ENCODE measurements at places on chromosomes 2 and 18.

DNA sequence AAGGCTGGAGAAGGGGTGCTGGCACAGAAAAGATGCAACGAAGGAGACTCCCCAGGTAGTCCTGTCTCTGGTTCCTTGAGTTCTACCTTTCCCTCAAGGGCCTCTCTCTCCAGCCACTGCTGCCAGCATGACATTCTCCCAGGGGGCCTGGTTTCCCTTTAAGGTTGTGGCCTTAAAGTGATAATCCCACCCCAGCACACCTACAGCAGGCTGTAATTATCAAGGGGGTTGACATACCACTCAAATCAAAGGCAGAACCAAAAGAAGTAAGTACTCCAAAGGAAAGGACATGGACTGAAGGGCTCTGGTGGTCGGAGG lies 127.4 kb upstream of the MSH6 start:
- no peak for DNase-seq

- no peak for DNase-seq
These were observed 1.5 kb downstream of the ARHGAP25 start for GRCh38 chr2:68736086-68736485.

DNA sequence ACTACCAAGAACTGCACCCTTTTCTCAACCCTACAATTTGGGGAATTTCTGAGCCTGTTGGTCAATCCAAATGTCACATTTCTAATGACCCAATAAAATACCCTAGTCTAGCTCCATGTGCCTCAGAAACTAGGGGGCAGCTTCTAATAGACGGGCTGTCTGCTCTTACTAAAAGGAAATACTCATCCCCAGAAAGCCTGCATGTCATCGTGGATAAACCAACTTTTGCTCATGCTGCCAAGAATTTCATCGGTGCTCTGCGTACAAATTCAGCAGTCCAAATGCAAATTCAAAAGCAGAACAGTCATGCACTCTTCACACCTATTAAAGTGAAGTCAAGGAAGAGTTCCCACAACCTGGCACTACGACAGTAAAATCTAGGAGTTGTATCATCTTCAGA lies 377.3 kb downstream of the LNPK start:
- no peak for DNase-seq

DNA sequence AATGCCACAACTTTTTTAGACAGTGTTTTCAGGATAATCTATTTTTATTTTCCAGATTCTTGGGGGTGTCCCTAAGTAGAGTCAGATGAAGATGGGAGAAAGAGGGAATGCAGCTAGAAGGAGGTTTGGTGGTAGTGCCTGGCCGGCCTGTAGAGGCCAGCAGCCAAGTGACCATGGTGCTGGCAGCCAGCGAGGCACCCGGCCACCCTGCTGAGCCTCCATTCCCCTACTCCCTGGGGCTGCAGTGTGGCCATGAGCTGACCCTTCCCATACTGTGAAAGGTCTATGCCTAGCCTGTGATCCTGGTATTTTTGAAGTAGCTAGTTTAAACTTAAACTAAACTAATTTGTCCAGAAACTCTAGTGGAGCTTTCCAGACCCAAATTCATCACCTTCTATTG lies 268.6 kb downstream of the CYRIA start:
- no peak for DNase-seq

DNA sequence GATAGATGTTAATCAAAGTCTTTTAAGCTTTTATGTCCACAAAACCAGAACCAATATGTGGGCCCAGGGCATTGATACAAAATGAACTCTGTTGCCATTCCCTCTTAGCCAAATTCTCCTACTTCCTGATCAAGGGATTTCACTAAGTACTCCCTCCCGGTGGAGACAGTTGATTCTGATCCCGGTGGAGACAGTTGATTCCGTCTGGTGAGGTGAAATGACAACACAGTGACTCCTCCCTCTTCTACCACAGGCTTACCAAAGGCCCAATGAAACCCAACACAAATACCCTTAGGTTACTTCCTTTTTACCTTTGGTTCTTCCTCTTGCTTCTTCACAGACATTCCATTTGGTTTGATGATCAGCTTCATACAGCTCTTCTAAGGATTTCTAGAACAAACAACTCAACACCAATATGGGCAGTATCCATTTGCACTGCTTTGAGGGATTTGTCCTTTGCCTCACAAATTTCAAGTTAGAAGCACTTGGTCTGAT lies 153.8 kb downstream of the IKZF2 start:
- no peak for DNase-seq

DNA sequence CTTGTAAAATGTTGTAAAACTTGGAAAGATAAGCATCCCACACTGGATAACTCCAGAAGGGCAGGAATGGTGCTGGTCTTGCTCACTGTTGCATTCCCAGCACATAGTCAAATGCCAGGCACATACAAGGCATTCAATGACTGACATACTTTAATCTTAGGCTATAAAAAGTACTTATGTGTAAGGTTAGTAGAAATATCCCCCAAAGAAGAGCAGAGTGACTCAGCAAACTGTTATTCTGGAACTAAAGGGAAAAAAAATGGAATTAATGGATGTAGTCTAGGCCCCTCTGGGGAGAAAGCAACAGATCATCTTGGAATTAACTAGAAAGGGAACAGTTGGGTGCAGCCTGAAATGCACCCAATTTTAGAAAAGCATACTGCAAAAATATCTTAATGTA lies 9.0 kb downstream of the ZBTB14 start:
- DNase-seq: no peak

- no peak for DNase-seq
These were observed 415.5 kb downstream of the CBLN2 start for GRCh38 chr18:72128649-72129048.

DNA sequence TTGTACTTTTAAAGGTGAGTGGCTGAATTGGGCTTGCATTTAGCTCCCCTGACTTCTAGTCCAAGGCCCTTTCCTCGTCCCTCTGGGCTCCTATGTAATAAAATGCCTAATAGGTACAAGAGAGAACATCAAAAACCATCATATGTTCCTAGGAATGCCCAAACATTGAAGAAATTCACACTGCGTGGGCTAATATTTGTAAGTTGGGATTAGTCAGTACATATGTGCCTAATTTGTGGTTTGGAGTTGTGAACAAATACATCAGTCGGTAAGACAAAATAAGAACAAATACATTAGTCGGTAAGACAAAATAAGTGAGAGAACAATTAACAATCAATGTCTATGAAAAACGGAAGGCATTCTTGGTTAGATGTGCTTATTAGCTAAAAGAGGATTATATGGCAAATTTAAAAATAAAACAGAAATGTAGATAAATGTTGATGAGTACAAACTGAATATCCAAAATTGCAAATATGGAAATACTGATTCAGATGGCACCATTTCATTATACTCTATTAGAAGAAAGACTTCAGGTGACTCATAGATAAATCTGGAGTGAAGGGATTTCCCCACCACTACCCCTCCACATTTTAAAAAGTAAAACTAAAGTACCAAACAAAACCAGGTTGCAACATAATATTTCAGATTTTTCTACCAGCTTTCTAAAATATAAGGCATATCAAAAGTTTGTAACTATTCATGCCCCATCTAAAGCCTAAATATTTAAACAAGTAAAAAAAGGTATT lies 325.4 kb downstream of the ZEB2 start:
- DNase-seq: no peak

DNA sequence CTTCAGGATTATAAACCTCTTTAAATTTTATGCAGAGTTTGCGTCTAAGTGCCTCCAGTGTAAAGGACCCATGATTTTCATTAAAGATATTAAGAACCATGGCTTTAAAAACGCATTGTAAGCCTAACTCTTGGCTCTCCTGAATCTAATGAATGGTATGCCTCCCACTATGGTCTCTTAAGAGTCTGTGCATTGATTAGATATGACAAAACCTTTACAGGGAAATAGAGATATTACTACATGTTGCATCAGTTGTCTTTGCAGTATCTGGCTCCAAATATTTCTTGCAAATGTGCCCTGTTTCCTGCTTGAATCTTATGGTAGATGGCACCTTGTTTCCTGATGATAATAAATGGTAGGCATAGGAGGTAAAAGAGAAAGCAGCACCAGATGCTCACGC lies 189.3 kb upstream of the FSHR start:
- no peak for DNase-seq

DNA sequence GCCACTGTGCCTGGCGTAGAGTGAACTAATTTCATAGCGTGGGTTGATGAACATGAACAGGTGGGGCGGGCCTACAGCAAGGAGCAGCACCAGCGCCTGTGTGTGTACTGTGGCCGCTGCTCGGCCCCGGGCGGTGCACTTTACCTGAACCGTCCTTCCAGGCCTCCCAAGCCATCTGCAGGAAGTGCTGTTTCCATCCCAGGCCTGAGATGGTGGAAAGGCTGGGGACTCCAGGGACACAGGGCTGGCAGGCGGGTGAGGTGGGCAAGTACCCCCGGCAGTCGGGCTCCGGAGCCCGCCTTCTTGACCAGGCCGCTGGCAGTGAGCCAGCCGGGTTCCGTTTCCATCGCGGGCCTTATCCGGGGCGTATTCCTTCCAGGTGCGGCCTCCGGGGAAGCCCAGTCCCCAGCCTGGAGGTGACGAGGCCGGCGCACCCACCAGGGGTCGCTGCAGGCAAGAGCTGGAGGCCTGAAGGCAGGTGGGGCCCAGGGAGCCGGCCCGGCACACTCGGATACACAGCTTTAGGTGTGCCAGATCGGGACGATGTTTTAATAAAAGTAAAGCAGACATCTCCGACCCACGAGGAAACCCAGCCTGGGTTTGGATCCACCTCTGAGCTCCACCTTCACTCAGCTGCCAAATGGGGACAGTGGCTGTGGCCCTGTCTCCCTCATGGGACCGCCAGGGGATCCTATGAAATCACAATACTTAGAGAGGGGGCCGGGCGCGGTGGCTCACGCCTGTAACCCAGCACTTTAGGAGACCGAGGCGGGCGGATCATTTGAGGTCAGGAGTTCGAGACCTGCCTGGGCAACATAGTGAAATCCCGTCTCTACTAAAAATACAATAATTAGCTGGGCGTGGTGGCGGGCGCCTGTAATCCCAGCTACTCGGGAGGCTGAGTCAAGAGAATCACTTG lies 22.7 kb upstream of the PDIA6 start:
- DNase-seq: peak; percentile 77

GRCh38 chr18:3397031-3397750 lies 52.8 kb upstream of the TGIF1 start:
- no peak for DNase-seq

GRCh38 chr2:43001055-43001378 lies 208.6 kb upstream of the HAAO start:
- DNase-seq: no peak

- no peak for DNase-seq
These were observed 602.2 kb downstream of the NYAP2 start for GRCh38 chr2:226001716-226002115.

- no peak for DNase-seq
These were observed 22.6 kb upstream of the FAP start for GRCh38 chr2:162265666-162266459.

- DNase-seq: no peak
These were observed 267.3 kb downstream of the MTX2 start for GRCh38 chr2:176536439-176537133.

DNA sequence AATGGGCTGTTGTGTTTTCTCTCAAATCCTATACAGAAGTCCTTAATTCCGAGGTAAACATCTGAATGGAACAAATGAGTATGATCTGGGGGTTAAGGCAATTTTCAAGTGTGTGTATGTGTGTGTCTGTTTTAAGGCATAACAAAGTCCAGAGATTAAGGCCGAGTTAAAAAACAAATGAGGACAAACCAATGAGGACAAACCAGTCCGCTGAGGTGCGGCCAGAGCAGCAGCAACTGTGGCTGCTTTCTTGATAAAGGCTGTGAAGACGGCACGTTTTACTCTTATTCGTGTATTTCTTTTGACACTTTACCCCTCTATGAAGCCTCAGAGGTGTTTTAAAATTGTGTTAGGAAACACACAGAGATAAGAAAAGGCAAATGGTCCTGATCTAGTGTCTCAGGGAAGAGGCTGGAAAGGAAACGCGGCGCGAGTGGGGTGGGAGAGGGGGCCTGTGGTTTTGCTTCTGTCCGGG lies 495 bp upstream of the GULP1 start:
- DNase-seq: peak; percentile 35

DNA sequence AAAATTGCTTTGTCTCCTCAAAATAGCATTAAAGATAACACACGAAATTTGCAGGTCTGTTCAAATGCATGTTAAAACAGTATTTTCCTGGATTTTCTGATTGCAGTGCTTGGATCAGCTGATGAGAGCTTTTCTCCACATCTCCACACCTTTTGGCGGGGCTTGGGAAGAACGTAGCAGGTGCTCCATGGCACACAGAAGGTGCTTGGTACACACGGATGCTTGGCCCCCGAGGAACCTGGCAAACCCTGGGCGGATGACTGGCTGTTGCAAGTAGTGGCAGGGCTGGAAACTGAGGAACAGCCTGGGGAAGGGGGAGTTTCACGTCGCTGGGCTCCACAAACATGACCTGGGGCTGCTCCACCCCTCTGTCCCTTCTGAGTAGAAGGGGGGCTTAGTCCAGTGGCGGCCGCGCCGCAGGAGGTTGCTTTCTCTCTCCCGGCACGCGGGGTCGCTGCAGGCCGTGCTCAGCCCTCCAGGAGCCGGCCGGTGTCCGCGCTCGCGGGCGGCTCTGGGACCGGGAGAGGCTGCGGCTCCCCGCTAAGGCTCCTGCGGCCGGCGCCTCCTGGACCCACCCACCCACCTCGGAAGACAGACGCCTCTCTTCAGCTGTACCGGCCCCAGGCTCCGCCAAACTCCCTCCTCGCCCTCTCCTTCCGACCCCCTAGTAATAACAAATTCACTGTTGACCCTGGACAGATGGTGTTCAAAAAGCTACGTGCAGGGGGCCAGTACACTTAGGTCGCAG lies 69.3 kb downstream of the MARCO start:
- DNase-seq: peak; percentile 41

GRCh38 chr2:70943205-70943871 lies 7.6 kb downstream of the ATP6V1B1 start:
- no peak for DNase-seq

DNA sequence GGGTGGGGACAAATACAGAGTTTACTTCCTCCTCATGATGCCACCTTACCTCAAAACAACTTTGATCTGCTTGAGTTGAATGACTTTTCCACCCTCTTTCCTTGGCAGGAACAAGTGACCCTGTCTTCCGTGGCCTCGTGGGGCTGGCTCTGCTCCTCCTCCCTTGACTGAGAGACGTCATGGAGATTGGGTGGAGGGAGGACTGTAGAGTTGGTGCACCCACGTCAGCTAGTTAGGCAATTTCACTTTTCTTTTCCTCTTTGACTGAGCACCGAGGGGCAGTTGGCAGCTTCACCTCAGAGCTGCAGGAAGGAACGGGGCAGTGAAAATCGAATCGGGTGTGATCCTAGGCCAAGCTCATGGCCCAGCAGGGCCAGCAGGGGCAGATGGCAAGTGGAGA lies at the start of gene SP140:
SP140 (plus strand) TSS at position 251 of the 400 bp plus-strand sequence; CDS start at position 360, 109 bp downstream.
- DNase-seq: no peak

DNA sequence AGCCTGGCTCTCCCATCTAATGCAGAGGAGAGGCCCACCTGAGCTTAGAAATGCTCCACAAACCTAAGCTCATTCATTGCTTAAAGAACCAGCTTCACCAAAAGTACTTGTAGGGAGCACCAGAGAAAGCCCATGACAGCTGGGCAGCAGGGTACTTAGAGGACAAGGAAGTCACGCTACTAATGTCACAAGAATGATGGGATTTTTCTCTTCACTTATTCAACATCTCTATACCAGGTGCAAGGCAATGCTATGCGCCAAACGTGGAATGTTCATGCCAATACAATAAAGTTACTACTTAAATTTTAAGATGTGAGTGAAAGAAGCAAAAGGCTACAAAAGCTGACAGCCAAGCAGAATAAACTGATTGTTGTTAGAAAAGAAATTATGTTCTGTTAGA lies 36.0 kb downstream of the LONRF2 start:
- no peak for DNase-seq

GRCh38 chr2:136162438-136162837 lies 44.5 kb upstream of the CXCR4 start:
- no peak for DNase-seq

GRCh38 chr2:135190799-135191198 lies 138.7 kb downstream of the RAB3GAP1 start:
- no peak for DNase-seq

Measured in NCI-H2081 (cell line).